ENCODE measurements at places on chromosomes 4 and X. TPM values are rescaled to one million over a fixed set of nuclear protein-coding genes. Genes with fewer than 3 reads are reported as not detected.
A peak's percentile ranks its signal among the peaks of the same experiment; 100 is the strongest.

GRCh38 chr4:161573836-161574235 is 590.0 kb downstream of the FSTL5 start:
- H3K4me3 ChIP-seq, result no peak overlapping the region
- peaks cover 26% of the 10 kb centered on the region for H3K4me1 ChIP-seq
- no peak overlapping the region for H3K27ac ChIP-seq

DNA sequence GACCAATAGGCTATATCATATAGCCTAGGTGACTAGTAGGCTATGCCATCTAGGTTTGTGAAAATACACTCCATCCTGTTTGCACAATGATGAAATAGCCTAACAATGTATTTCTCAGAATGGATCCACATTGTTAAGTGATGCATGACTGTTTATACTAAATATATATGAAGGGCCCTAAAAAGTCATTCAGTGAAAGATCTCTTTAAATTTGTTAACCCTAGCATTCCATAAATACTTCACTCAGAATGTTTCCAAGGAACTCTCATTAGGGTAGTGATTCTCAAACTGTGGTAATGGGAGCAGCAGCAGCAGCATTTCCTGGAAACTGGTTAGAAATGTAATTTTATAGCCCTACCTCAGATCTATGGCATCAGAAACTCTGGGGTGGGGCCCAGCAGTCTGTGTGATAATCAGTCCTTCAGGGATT is 74.9 kb downstream of the PRRG1 start:
- DNase-seq, result peak; percentile 14
- peaks cover 2% of the 10 kb centered on the region for H3K36me3 ChIP-seq
- no peaks in the 10 kb centered on the region for H3K27me3 ChIP-seq
- no peak overlapping the region for H3K4me3 ChIP-seq
- H3K27ac ChIP-seq, result peak overlapping the region; percentile 41

DNA sequence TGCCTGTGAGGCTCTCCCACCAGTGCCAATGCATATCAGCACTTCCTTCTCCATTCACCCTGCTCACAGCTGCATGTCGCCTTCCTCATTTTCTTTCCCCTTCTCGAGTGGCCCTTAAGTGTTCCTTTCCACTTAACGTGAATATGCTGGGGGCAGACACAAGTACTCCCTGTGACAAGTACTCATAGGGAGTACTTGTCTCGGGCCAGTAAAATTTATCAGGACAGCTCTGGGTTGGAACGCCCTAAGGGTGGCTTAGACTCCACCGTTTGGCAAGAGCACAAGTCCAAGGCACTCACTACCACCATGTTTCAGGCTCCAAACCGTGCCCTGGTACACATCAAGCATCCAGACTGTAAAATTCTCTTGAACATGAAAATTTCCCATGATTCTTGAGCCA is 3.9 kb upstream of the LDOC1 start:
- H3K4me1 ChIP-seq, result peaks cover 5% of the 10 kb centered on the region
- H3K27ac ChIP-seq, result no peak overlapping the region
- H3K36me3 ChIP-seq, result no peaks in the 10 kb centered on the region
- H3K4me3 ChIP-seq, result no peak overlapping the region

DNA sequence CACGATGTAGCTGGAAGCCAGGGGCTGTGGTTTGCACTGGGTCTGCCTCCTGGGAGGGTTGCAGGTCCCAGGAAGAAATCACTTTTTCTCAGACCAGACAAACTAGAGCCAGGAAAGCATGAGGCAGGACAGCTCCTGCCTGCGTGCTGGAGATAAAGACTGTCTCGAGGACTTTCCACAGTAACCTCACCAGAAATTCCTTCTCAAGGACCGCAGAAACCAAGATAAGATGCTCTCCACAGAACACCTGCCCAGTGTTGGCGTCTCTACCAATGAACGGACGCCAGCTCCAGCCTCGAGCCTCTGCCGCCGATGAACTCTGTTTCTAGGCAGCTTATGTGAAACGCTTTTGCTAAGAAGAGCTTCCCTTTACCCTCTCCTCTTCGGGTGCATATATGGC is 76.9 kb upstream of the AFAP1 start:
- H3K36me3 ChIP-seq, result no peaks in the 10 kb centered on the region
- H3K27me3 ChIP-seq, result no peaks in the 10 kb centered on the region
- DNase-seq, result no peak
- no peak overlapping the region for H3K27ac ChIP-seq
- no peak overlapping the region for H3K4me3 ChIP-seq
- no peaks in the 10 kb centered on the region for H3K4me1 ChIP-seq

GRCh38 chr4:25540734-25541133 is 114.9 kb upstream of the SLC34A2 start:
- H3K27ac ChIP-seq, result no peak overlapping the region
- no peaks in the 10 kb centered on the region for H3K36me3 ChIP-seq
- no peak overlapping the region for H3K4me3 ChIP-seq
- H3K4me1 ChIP-seq, result no peaks in the 10 kb centered on the region

GRCh38 chr4:54586320-54586955 is 71.3 kb upstream of the KIT start:
- H3K4me3 ChIP-seq, result no peak overlapping the region
- H3K27ac ChIP-seq, result no peak overlapping the region
- H3K27me3 ChIP-seq, result peaks cover 2% of the 10 kb centered on the region
- no peaks in the 10 kb centered on the region for H3K4me1 ChIP-seq

GLRA3 gene
- total RNA-seq, result not detected

GPAT3 gene
- 2.1 TPM for total RNA-seq

ARMCX1 gene
- total RNA-seq, result 22.4 TPM

AMELX gene
- not detected for total RNA-seq

FDCSP gene
- not detected for total RNA-seq
